PC-9 (cell line): ENCODE measurements at places on chromosomes 4 and X. TPM values are rescaled to one million over a fixed set of nuclear protein-coding genes. Genes with fewer than 3 reads are reported as not detected.
A peak's percentile ranks its signal among the peaks of the same experiment; 100 is the strongest.

GRCh38 chrX:121221322-121221977 is 174.0 kb downstream of the GLUD2 start:
- no peak for DNase-seq

GRCh38 chr4:140928880-140929279 is 172.7 kb upstream of the TBC1D9 start:
- no peak for DNase-seq

DNA sequence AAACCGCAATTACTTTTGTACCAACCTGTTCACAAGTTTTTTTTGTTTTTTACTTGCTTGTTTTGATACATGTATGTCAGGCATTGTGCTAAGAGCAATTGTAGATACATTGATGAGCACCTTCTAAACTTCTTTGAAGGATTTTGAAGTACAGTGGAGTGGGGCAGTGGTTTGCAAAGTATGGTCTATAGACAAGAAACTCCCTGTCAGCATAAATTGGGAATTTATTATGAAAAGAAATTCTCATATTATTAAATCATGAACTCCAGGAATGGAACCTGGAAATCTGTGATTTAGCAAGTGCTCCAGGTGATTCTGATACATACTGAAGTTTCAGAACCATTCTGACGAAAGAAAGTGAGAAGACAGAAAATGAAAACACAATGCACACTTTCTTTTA is 733.4 kb downstream of the C4orf33 start:
- no peak for DNase-seq

DNA sequence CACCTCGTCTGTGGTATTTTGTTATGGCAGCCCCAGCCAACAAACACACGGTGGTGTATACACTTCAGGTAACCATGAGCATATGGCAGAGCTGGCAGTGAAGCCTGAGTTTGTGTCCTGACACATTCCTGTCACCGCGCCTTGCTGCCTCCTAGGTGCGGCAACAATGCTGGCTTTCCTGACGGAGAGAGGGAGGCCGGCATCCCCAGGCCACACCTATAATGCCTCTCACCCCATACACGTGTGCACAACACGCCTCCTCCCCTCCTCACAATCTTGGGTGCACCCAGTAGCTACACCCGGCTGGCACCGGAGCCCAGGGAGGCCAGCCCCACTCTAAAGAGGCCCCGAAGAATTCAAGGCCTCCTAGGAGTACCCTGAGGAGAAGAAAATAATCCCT is 158.5 kb downstream of the NSUN7 start:
- DNase-seq = peak; percentile 60

GRCh38 chrX:153603131-153603656 is 4.3 kb upstream of the CCNQ start:
- DNase-seq = no peak

- DNase-seq = peak; percentile 39
These were observed 223.8 kb upstream of the PSAPL1 start for GRCh38 chr4:7658341-7659204.

DNA sequence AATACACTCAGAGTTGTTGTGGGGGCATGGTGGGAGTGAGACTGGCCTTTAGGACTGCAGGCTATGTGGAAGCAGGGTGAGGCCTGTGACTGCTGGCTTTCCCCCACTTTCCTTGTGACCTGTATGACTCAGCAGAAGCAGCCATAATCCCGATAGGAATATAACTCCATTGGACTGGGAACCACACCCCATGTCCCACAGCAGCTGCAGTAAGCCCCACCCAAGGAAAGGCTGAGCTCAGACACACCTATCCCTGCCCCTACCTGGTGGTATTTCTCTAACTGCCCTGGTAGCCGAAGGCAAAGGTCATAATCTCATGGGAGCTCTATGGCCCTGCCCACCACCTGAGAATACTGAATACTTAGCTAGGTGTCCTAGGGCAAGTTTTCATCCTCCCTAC is 169.3 kb downstream of the GC start:
- DNase-seq = peak; percentile 32

- DNase-seq = no peak
These were observed 171.9 kb downstream of the GUCY2F start for GRCh38 chrX:109310031-109310430.

- peak; percentile 53 for DNase-seq
These were observed 29.1 kb upstream of the UTP14A start for GRCh38 chrX:129876771-129877305.

GRCh38 chr4:153758688-153759406 is 977 bp downstream of the RNF175 start:
- DNase-seq = no peak

- DNase-seq = peak; percentile 40
These were observed 31.0 kb upstream of the TLR3 start for GRCh38 chr4:186037692-186038658.

- DNase-seq = no peak
These were observed 1.2 kb downstream of the SLC39A8 start for GRCh38 chr4:102343964-102344519.

DNA sequence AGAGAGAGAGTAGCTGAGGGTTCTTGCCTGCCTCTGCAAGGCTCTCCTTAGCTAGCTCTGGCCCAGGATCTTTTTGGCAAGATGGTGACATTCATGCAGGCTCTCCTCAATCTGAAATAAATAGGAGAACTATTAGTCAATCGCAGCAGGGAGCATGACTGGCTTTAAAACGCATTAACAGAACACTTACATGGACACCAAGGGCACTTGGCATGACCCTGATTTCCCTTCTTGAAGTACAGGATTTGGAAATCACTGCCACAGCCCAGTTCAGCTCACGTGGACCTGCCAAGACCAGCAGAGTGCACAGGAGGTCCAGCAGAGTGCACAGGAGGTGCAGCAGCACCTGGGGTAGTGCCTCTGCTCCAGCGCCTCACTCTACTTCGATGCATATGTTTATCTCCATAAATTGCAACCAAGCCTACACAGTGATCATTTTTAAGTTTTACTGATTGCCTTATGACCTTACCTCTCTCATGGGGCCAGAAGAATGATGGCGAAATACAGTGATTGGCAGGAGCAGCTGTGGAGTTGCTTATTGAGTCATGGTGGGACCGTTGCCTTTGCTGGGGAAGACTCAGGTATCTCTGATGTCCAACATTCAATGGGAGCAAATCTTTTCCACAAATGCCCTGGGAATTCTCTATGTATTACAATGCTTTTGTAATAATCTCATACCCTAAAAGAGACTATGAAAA is 122.4 kb downstream of the SYNPO2 start:
- no peak for DNase-seq

- DNase-seq = peak; percentile 49
These were observed 80.7 kb downstream of the GPRIN3 start for GRCh38 chr4:89226665-89227574.

- peak; percentile 51 for DNase-seq
These were observed 15.0 kb downstream of the IDS start for GRCh38 chrX:149490100-149490499.

DNA sequence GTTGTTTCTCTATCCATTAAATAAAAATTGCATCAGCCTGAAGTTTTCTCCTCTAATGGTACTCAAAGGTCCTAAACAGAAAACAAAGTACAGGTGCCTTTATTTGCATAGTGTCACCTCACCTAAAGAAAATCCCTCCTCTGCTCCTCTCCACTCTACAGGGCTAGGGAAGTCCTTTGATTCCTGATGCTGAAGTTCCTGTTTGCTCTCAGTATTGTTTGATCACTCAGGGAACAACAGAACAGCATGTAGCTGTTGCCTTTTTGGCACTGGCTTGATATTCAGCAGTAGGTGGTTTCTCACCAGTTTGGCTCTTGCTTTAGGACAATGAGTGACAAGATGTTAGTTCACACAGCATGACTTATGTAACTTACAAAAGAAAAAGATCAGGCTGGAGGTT is 156.2 kb upstream of the SLC7A11 start:
- DNase-seq = no peak

DNA sequence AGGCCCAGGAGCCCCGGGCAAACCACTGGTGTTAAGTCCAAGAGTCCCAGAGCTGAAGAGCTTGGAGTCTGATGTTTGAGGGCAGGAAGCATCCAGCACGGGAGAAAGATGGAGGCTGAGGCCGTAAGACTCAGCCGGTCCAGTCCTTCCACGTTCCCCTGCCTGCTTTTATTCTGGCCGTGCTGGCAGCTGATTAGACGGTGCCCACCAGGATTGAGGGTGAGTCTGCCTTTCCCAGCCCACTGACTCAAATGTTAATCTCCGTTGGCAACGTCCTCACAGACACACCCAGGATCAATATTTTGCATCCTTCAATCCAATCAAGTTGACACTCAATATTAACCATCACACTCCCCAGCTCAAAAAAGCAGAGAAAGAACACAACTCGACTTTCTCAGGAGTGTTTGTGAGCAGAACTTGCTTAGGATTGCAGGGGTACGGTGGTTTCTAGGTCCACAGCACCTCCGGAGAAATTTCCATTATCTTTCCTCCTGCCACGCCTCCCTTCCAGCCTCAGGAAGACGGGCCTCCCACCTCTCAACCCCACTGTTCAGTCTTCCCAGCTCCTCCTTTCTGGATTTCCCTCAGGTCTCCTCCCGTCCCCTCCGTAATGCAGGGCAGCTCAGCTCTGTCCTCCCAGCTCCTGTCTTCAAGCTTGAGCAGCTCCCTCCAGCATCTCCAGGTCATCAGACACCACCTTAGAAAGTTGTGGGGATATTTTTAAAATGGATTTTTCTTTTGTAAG is 13.3 kb upstream of the TMEM271 start:
- DNase-seq = no peak

DNA sequence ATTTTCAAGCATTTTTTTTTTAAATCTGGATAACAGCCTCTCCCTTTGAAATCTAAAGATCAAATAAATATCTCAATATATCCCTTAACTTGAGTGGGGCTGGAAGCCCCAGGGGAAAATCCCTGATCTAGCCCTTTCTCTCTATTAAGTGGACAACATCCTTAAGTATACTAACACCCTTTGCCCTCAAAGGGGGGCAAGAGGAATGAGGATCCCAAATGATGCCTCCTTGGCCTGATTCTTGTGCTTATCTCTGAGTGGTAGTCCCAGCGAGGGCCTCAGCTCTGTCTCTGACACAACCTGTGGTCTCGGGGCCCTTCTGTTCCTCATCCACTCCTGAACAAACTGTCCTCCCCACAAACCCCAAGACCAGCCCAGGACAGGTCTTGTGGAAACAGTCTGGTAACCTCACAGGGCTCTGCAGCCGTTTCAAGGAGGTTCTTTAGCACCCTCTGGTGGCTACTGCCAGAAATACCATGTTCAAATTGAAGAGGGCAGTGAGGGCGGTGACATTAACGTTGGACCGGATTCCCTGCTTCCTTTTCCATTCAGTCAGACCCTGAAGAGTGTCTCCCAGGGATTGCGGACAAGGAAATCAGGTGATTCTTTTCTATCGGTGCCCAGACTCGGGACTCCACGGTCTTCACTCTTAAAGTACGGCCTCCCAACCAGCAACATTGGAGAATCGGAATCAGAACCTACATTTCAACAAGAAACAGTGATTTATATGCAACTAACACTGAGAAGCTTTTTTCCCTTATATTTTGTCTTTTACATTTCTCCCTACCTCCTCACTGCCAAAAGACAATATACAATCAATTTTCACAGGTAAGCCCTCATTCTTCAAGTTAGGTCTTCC is 13.0 kb downstream of the CXCL13 start:
- DNase-seq = peak; percentile 55

DNA sequence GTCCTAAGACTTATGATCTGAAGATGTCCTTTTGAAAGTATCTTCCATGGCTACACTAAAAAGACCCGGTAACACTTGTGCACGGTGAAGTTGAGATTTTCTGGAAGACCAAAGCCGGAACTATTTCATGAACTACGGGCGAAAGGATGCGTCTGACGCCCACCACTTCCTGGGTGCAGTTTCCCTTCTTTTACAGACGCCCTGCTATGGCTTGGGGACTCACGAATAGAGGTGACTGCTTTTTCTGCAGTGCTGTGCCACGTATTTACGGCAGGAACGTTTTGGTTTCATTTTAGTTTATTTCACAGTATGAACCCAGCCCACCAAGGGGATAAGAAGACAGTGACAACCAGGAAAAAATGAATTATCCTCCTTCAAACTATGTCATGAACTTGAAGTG is 180.4 kb downstream of the AFAP1 start:
- no peak for DNase-seq

DNA sequence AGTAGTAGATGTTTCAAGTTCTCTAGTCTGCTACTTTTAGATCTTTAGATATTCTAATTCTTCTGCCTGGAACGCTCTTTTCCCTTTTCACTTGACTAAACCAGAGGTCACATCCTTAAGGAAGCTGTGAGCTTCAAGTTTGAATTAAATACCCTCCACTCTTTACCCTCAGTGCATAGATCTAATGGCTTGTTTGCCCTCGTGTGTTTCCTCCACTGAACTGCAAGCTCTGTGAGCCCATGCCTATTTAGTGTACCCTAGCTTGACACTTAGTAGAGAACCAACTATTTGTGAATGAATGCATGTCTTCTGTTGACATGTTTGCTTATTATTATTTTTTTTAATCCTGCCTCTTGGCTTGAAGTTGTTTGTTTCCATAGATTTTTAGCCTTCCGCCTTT is 138.3 kb downstream of the PDE5A start:
- DNase-seq = no peak

DNA sequence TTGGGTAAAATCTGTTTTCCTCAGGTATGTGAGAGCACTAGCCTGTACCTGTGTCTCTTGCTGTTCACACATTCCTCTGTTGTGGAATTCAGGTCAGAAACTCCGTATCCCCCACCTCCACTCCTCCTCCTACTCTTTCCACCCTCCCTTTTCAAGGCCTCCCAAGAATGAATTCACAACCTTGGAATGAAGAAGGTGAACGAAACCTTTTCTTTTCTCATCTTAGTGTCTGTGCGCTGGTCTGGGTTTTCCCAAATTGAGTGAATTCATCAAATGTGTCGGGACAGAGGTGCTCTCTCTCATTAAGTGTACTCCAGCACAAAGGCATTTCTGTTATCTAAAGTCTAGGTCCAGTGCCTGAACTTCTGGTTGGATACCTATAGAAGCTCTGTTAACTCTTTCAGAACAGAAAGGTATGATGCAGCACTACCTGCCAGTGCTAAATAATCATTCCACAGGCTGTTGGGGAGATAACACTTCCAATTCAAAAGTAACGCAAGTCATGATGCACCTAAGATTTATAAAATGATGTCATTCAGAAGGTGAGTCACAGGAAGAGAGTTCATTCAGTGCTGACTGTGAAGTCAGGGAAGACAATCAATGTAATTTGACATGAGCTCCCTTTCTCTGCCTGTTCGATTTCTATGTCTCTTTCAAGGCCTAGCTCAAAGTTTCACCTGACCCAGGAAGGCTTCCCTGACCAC is 41.9 kb downstream of the COL4A6 start:
- peak; percentile 78 for DNase-seq

Gene SSX2B
- total RNA-seq = 39.6 TPM in 1 of 2 replicates, not detected in the other

Gene TLR8
- not detected in 2 replicates for total RNA-seq

Gene NAP1L2
- not detected in 2 replicates for total RNA-seq

Gene IL15
- 4.2 and 4.8 TPM in 2 replicates for total RNA-seq

Gene SUPT20HL1
- not detected in 2 replicates for total RNA-seq

Gene MAGEC1
- 0.28 TPM in 2 replicates for total RNA-seq

Gene ELMOD2
- total RNA-seq = 24.7 and 29.9 TPM in 2 replicates

Gene CCDC160
- total RNA-seq = 0.23 and 0.48 TPM in 2 replicates

Gene SLC9B2
- total RNA-seq = 2.0 and 4.1 TPM in 2 replicates

Gene GPR50
- not detected in 2 replicates for total RNA-seq

Gene EFHC2
- 1.6 and 4.3 TPM in 2 replicates for total RNA-seq

Gene SHOX
- total RNA-seq = not detected in 2 replicates

Gene CXorf38
- 5.3 and 8.1 TPM in 2 replicates for total RNA-seq

Gene MTTP
- not detected in 2 replicates for total RNA-seq

Gene TSPAN7
- not detected in 2 replicates for total RNA-seq

Gene CENPVL1
- not detected in 2 replicates for total RNA-seq
